ENCODE measurements at places on chromosomes 13 and 19.

- DNase-seq: no peak
Measured at GRCh38 chr19:39236527-39236926, 8.3 kb downstream of the IFNL3 start.

GRCh38 chr13:32682740-32683139 lies 96.5 kb downstream of the PDS5B start:
- no peak for DNase-seq

DNA sequence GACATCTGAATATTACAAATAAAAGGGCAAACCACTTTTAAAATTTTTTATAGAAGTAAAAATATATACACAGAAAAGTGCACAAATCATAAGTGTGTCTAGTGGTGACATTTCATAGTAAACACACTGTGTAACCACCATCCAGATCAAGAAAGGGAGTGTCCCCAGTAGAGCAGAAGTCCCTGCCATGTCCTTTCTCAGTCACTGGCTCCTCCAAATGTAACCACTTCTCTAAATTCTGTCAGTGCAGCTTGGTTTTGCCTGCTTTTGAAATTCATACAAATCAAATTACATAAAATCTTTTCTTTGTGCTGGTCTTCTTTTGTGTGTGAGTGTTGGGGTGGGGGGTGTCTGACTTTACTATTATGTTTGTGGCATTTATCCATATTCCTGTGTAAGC lies 116.5 kb downstream of the RBM26 start:
- no peak for DNase-seq

GRCh38 chr13:75541287-75541686 lies 3.6 kb upstream of the COMMD6 start:
- DNase-seq: no peak

GRCh38 chr19:33133438-33134031 lies 1.6 kb downstream of the WDR88 start:
- DNase-seq: no peak

DNA sequence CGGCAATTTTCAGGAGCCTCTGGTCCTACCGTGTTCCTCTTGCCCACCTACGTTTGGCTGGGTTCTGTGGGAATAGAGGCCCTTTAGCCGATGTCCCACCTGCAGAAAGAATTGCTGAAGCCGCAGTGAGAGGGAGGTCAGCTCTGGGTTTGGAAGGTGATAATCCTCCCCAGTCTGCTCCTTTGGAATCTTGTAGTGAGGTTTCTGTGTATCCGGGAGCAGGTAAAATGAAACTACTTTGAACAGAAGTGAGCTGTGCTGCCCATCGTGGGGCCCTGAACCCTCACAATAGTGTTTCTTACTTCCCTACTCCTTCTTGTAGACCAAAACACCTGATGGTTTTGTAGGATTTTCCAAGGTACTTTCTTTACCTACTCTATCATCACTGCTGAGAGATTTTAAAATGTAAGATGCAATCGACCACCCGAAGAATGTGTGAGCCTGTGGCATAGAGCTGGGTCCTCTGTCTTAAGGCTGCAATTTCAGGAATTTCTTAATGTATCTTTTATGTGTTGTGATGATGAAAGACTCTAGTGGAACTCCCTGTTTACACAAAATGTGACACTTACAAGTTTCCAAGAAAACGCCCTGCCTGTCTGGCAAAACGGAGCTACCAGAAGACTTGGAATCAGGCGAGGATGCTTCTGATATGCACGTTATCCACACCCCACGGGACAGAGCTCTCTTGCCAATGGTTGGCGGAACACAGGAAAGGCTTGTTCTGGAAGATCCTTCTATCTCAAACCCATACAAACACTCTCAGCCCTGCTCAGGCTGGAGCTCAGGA lies 76.1 kb downstream of the RGCC start:
- no peak for DNase-seq

DNA sequence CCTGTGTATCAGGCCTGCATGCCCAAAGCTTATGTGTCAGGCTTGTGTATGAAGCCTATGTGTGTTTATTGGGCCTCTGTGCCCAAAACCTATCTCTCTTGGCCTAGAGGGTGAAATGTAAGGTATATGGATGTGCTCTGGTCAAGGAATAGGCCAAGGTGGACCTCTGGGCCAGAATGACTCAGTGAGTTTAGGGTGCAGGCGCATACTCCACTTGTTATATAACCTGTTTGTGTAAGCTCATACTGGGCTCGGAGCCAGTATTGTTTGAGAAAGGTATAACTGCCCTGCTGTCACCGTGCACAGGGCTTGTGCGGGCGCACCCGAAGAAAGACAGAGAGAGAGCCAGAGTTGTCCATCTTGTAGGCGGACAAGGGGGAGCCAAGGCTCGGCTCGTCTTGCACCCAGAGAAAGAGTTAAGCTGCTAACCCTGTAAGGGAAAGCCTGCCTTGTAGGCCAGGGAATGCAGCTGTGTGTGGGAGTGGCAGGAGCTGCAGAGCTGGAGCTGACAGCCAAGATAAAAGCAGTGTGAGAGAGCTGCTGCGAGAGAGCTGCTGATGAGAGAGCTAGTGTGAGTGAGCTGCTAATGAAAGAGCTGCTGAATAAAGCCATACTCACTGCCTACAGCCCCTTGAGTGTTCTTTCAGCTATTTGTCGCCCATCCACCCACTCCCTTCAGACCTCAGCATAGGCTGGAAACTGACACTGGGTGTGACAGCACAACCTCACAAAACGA lies 43.4 kb upstream of the N4BP2L1 start:
- no peak for DNase-seq

DNA sequence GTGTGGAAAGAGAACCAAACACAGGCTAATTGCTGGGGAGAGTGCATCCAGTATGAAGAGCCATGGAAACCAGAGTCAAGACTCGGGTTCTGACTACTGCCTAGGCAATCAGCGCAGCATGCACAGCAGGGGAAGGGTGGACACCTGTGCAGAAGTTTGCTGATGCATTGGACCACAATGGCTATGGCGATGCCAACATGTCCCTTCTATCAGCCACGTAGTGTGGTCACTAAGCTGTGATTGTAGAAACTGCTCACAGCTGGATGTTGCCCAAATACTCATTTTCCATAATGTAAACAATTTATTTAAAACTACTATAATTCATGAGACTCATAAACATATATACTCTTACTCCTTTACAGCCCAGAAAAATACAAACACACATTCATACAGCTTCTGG lies 1718.2 kb downstream of the EFNB2 start:
- no peak for DNase-seq

DNA sequence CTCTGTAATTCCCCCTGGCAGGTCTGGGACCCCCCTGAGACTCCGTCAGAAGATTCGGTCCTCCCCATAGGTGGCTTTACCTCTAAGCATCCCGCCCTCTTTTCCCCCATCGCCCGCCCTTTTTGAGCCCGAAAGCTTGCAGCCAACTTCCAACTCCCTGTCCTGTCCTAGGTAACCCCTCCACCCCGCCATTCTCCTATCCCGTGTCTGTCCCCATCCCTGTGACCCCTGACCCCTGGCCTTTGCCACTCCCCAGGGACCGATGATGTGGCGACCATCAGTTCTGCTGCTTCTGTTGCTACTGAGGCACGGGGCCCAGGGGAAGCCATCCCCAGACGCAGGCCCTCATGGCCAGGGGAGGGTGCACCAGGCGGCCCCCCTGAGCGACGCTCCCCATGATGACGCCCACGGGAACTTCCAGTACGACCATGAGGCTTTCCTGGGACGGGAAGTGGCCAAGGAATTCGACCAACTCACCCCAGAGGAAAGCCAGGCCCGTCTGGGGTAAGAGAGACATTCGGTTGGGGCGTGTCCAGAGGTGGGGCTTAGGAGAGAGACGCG lies 488 bp downstream of the RCN3 start:
- DNase-seq: no peak

GRCh38 chr19:33641956-33642498 lies 20.3 kb downstream of the CHST8 start:
- DNase-seq: no peak

GRCh38 chr13:106407338-106407737 lies 128.1 kb downstream of the EFNB2 start:
- DNase-seq: no peak

DNA sequence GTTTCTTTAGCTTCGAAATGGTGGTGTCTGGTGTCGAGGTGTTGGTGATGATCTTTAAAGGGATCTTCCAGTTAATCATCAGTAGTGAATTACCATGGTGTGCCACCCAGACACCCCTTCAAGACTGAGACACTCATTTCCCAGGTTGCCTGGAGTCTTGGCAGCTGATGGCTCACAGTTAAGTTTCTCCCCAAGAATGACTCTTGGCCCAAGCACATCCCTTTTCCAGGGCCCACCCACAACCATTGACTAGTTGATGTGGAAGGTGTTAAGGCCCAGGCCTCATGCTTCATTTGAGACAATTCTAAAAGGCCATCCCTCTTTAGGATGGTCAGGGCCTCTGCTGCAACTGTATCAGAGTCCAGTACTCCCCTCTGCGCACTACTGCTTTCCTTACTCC lies 145.5 kb downstream of the FOXO1 start:
- no peak for DNase-seq

- DNase-seq: no peak
Measured at GRCh38 chr13:40143106-40143505, 487.6 kb downstream of the COG6 start.

DNA sequence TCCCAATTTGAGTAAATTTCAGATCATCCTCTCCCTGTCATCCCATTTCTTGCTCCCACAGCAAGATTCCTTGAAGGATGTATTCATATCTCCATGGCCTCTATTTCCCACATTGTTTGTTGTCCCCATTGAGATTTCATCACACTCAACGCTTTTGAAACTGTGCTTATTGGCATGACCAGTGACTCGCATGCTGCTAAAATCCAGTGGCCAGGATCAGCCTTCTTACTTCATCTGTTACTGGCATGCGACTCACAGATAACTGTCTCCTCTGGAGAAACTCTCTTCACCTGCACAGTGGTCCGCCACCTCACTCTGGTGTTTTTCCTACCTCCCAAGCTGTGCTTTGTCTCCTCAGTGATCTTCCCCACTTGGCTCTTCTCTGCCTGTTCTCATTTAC lies 95.8 kb downstream of the WASF3 start:
- DNase-seq: no peak

- no peak for DNase-seq
Measured at GRCh38 chr13:48506092-48506701, 26.7 kb downstream of the RCBTB2 start.

- no peak for DNase-seq
Measured at GRCh38 chr13:106401081-106401480, 134.4 kb downstream of the EFNB2 start.

GRCh38 chr13:39407786-39408185 lies 195.2 kb downstream of the LHFPL6 start:
- DNase-seq: no peak

DNA sequence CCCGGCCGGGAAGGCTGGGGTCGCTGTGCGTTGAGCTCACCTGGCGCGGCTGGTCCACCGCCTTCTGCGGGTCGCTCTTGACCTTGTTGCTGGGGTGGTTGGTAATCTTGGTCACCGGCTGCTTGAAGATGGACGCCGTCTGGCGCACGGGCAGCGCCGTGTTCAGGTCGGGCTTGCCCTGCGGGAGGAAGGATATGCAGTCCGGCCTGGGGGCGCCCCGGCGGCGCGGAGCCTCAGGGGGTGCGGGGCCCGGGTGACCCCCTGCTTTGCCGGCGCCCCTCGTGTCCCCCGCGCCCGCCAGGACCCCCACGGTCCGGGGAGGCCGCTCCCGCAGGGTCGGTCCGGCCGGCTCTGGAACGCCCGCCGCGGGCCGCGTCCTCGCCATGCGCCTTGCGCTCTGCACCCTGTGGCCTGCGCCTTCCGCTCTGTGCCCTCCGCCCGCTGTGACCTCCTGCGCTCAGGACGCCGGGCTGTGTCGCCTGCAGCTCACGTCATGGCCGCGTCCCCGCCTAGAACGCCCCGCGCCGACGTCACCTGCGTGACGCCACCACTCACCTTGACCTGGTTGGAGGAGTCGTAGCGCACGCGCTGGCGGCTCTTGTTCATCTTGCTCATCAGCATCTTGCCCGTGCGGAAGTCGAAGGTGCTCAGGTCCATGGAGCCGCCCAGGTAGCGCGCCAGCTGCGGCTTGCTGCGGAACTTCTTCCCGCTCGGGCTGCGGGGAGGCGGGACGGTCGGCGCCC lies 8.0 kb downstream of the MBD3 start:
- no peak for DNase-seq

GRCh38 chr19:39778763-39779162 lies at the start of gene LEUTX:
TSS of gene LEUTX (plus strand) at chr19:39778854. CDS start at chr19:39778921, 67 bp downstream.
- DNase-seq: peak; percentile 20

DNA sequence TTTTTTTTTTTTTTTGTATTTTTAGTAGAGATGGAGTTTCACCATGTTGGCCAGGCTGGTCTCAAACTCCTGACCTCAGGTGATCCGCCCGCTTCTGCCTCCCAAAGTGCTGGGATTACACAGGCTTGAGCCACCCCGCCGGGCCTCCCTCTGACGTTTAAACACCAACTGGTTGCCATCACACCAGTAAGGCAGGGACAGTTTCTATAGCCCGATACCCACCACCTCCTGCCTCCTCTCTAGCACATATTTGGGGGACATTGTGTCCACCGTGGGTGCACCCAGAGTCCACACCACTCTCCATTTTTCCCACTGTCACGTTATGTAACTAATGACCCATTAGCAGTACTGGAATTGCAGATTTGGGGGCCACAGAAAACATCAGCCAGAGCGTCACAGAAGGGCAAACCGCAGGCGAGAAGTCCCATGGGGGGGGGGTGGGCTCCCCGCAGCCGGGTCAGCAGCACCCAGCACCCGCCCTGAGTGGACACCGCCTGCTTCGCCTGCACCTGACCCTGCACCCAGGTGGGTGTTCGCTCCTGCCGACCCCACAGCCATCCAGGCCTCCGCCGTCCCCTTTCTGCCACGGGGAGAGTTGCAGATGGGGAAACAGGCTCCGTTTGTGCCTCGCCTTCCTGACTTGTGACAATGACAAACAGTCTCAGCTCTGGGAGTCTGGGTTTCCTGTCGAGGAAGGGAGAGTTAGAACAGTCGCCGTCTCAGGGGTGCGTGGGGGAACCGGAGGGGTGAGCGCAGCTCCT lies 3.6 kb downstream of the ONECUT3 start:
- DNase-seq: no peak

GRCh38 chr19:3381701-3382372 lies 15.5 kb downstream of the NFIC start:
- no peak for DNase-seq

DNA sequence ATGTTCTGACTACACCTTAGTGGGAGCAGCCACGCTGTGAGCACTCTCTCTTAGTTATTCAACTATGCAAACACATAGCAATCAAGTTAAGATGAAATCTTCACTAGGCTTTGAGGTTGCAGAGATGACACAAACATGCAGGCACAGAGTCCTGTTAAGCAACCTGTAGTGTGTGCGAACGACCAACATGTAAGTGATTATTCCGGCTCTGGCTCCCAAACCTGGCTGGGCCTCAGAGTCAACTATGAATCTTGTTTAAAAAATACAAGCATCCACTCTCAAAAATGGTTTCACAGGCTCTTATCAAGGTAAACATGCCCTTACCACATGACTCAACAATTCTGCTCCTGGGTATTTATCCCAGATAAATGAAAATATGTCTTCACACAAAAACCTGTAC lies 91.4 kb downstream of the IRS2 start:
- no peak for DNase-seq

All from GM18507 (cell line).